ENCODE measurements at places on chromosomes 16 and 17. TPM values are rescaled to one million over a fixed set of nuclear protein-coding genes. Genes with fewer than 3 reads are reported as not detected.

DNA sequence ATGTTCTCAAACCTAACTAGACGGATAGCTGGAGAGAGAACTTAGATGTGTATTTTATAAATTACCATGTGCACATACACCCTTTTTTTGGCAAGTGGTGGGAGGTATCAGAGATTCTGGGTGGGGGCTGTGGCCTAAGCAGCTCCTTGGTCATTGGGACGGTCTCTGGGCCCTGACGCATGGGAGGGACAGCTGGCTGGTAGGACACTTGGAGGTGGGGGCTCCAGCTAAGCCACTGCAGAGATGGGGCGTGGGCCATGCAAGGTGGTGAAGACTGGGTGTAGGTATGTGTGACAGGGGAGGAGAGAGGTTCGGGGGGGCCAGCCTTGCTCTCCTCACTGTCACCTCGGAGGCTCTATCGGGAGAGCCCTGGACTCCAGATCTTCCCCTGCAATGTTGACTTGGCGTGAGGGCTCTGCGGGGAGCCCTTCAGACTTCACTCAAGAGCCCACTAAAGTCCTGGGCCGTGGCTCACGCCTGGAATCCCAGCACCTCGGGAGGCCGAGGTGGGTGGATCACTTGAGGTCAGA is 17.1 kb downstream of the C1QTNF1 start:
- no peak for DNase-seq

C16orf92 gene
- polyA plus RNA-seq: not detected

GRCh38 chr16:535446-536405 is 8.2 kb downstream of the CAPN15 start:
- peak; percentile 58 for DNase-seq

DNA sequence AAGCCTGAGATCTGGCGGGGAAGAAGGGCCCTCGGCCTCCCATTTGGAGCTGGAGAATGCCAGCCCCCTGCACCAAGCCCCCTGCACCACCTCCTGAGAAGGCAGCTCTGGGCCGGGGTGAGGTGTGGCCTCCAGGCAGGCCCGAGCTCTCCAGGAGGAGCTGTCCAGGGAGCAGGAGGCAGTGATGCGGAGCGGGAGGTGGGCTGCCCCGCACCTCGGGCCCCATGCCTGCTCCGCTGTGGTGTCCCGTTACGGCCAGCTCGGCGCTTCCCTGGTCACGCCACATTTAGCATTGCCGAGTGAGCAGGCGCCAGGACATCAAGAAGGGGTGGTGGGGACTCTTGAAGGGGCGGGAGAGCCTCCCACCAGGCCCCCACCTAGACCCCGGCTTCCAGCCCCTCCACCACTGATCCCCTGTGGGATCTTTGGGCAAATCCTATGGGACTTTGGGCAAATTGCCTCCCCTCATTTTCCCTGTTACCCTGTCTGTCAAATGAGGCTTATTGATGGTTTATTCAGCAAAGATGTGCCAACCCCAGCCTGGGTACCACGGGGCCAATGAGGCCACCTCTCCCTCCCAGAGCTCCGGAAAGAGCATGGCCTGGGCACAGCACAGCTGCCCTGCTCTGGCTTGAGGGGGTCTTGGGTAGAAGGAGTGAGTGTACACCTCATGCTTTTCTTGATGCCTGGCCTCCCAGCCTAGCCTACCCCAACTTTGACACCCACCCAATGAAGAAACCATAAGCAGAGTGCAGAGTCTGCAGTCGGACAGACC is 15.3 kb downstream of the FOXN1 start:
- no peak for DNase-seq

DNA sequence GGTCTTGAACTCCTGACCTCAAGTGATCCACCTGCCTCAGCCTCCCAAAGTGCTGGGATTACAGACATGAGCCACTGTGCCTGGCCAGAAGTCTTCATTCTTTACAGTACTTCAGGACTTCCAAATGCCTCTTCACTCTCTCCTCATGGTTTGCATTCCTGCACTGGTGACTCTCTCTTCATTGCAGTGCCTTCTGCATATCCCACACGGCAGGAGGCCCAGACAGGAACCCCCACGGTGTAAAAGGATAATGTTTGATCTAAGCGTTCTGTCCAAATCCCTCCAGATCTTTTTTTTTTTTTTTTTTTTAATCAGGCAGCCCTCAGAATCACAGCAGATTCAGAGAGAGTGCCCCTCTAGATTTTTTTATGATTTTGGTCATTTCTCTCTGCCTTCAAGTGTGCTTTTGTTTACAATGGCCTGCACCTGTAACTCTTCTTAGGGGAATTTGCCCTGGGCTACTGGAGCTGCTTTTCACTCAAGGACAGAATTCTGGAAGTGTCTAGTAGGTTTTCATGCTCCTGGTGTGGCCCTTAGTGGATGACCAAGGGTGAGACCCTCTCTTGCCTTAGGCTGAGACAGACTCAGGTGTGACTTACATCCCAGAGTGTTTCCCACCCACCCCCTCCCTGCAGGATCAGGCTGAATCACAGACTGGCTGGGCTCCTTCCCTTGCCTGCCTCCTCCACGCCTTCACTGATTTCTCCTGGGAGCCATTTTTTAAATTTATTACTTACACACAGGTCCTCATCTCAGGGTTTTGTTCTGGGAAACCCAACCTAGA is 19.8 kb upstream of the NF1 start:
- DNase-seq: peak; percentile 65

DNA sequence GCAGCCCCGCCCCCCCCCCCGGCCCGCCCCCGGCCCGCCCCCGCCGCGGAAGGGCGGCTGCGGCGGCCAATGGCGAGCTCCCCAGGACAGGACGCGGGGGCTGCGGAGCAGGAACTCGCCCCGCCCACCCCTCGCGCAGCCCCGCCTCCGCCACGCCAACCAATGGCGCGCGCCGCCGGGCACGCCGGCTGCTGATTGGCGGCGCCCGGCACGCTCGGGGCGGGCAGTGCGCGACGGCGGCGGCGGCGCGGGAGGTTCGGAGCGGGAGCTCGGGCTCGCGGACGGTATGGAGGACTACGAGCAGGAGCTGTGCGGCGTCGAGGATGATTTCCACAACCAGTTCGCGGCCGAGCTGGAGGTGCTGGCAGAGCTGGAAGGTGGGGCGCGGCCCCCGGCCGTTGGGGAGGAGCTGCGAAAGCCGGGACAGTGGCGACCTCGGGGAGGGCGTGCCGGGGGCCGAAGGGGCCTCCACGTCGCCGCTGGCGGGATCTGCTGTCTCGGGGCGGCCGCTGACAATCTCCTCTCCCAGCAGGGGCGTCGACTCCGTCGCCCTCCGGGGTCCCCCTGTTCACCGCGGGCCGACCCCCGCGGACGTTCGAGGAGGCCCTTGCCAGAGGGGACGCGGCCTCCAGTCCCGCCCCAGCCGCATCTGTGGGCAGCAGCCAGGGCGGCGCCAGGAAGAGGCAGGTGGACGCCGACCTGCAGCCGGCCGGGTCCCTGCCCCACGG is at the start of gene CHTF18:
Gene CHTF18, plus strand, starts transcription at position 222 of the 728 bp plus-strand sequence. Its CDS starts 65 bp downstream, at position 287.
- DNase-seq: peak; percentile 92

DNA sequence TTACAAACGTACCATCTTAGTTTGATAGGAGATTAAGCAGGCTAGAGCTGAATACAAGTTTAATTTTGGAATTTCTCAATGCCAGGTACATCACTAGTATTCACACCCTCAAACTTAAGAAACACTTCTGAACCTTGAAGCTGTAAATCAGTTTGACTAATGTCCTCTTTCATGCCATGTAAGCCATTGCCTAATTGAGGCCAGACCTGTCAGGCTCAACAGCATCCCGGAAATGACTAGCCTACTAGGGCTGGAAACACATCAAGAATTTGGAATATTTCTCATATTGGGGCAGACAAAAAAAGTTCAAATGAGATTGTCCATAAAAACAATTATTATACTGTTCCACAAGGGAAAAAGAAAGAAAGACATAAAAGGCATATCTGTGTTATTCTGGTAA is 1.7 kb downstream of the USP32 start:
- no peak for DNase-seq

DNA sequence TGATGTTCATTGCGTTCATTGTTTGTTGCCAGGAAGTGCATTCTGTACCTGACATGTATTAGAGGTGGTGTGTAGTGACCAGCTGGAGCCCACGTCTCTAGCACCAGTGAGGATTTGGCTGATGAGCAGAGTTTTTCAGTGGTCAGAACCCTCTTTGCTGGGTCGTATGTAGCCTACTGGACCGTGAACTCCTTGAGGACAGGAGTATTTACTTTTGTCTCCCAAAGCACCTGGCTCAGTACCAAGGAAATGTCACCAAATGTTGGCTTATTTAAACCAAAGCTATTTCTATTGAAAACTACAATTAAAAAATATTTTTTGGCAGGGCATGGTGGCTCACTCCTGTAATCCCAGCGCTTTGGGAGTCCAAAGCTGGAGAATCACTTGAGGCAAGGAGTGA is 262.7 kb downstream of the SNX29 start:
- DNase-seq: no peak

- no peak for DNase-seq
Observed at GRCh38 chr17:74187761-74188160, 15.7 kb upstream of the RPL38 start.

DNA sequence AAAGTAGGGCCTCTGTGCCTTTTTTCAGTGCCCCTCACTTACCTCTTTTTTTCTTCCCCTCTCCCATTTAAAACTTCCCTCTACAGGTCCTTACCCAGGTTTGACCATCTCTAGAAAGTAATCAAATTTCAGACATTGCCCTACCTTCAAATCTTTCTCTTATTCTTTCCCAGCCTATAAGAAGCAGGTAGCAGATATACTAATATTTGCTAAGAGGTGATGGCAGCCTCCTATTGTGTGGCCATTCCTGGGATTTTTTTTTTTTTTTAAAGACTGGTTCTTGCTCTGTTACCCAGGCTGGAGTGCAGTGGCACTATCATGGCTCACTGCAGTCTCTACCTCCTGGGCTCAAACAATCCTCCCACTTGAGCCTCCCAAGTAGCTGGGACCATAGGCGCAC is 111.1 kb upstream of the HAS3 start:
- no peak for DNase-seq

GRCh38 chr17:10547351-10547750 is 2.1 kb downstream of the MYH2 start:
- no peak for DNase-seq

DNA sequence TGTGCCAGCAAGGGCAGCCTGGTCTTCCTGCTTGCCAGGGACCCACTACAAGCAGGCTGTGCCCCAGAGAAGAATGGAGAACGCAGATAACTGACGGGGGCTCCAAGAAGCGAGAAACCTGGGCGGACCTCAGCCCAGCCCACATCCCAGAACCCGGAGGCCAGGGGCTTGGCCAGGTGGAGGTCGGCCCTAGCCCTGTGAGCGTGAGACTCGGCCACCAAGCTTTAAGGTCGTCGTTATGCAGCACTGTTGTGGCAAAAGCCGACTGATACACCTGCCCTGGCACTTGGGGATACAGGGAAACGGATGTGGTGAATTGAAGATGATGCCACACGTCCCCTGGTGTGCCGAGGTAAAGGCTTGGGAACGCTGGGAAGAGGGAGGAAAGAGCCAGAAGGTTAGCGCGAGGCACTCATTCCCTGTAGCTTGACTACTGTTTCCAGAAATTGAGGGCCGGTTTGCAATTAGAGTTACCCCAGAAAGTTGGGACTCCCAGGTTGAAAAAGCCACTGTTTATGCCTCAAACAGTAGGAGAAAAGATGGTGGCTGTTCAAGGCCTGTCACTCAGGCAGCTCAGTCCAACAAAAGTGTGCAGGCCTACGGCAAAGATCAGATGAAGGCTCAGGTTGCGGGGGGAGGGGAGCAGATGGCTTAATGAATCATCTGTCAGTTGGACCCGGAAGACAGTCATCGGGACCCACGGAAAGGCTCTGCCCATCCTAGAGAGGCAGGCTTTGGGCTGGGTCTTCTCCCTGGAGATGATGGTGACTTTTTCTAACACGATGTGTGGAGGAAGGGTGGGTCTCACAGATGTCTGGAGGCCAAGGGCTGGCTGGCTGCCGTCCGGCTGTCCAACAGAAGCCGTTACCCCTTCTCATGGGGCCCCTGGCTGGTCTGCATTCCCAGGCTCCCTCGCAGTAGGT is 45.6 kb upstream of the BAHCC1 start:
- DNase-seq: no peak

All from A549 (cell line).